NCI-H1417 treated with DMSO at 0.1 percent for 48 hours (cell line): ENCODE measurements at places on chromosomes 16 and 17.
A peak's percentile ranks its signal among the peaks of the same experiment; 100 is the strongest.

- DNase-seq = no peak
Measured at GRCh38 chr16:76335180-76335974, 58.2 kb downstream of the CNTNAP4 start.

GRCh38 chr16:30060346-30060745 lies 5.2 kb upstream of the ALDOA start:
- DNase-seq = no peak

GRCh38 chr17:53313746-53314145 lies 509.0 kb upstream of the KIF2B start:
- DNase-seq = no peak

GRCh38 chr17:59513934-59514841 lies 51.2 kb upstream of the DHX40 start:
- peak; percentile 86 for DNase-seq
